ENCODE measurements at places on chromosomes 5 and 9. TPM values are rescaled to one million over a fixed set of nuclear protein-coding genes. Genes with fewer than 3 reads are reported as not detected.
A peak's percentile ranks its signal among the peaks of the same experiment; 100 is the strongest.

- no peak overlapping the region for H3K4me3 ChIP-seq
- H3K36me3 ChIP-seq, result no peaks in the 10 kb centered on the region
- no peak for DNase-seq
These were observed 7.5 kb upstream of the NRARP start for GRCh38 chr9:137309368-137310188.

- H3K4me1 ChIP-seq, result no peaks in the 10 kb centered on the region
- no peaks in the 10 kb centered on the region for H3K27me3 ChIP-seq
- H3K4me3 ChIP-seq, result no peak overlapping the region
- no peaks in the 10 kb centered on the region for H3K36me3 ChIP-seq
- no peak for DNase-seq
These were observed 2062.2 kb upstream of the CDH6 start for GRCh38 chr5:29131285-29131684.

- no peak for DNase-seq
- H3K36me3 ChIP-seq, result no peaks in the 10 kb centered on the region
- H3K4me3 ChIP-seq, result no peak overlapping the region
- no peak overlapping the region for H3K27ac ChIP-seq
- H3K4me1 ChIP-seq, result no peaks in the 10 kb centered on the region
- H3K27me3 ChIP-seq, result no peaks in the 10 kb centered on the region
These were observed 90.3 kb upstream of the SARDH start for GRCh38 chr9:133828338-133828997.

DNA sequence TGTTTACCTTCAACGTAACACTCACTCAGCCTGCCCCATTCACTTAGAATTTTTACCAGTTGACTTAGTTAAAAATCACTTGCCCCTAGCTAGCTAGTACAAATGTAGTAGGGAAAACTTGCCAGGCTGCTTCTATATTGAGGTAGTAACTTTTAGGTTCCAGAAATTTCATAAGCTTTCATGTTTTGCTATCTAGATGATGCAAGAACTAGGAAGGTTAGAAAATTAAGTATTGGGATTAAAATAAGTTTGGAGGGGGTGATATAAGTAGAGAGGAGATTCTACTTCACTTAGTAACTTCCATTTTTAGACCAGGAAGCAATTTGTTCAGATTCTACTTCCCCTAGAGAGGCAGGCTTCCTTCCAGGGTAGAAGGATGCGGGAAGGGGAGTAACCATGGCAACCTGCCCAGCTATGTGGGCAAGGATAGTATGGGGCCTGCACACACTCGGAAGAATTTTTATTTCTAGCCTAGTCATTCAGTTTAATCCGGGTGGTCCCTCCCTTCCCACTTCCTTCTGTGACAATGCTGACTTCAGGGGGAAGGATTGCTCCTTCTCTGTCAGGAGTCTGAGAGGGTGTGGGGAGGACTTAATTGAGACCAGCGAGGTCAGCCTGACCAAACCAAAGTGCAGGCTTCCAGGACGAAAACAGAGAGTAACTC is 4.2 kb downstream of the DAB2 start:
- DNase-seq, result no peak
- peaks cover 17% of the 10 kb centered on the region for H3K4me1 ChIP-seq
- H3K27me3 ChIP-seq, result no peaks in the 10 kb centered on the region

- peaks cover 50% of the 10 kb centered on the region for H3K36me3 ChIP-seq
- no peak overlapping the region for H3K27ac ChIP-seq
- DNase-seq, result no peak
- H3K4me1 ChIP-seq, result no peaks in the 10 kb centered on the region
- H3K4me3 ChIP-seq, result no peak overlapping the region
These were observed 14.8 kb downstream of the HMGCS1 start for GRCh38 chr5:43298443-43298842.

GRCh38 chr5:122723606-122724352 is 51.1 kb upstream of the SNX2 start:
- H3K36me3 ChIP-seq, result no peaks in the 10 kb centered on the region
- no peaks in the 10 kb centered on the region for H3K4me1 ChIP-seq
- no peak for DNase-seq
- H3K27ac ChIP-seq, result peak overlapping the region; percentile 49
- no peaks in the 10 kb centered on the region for H3K27me3 ChIP-seq

DNA sequence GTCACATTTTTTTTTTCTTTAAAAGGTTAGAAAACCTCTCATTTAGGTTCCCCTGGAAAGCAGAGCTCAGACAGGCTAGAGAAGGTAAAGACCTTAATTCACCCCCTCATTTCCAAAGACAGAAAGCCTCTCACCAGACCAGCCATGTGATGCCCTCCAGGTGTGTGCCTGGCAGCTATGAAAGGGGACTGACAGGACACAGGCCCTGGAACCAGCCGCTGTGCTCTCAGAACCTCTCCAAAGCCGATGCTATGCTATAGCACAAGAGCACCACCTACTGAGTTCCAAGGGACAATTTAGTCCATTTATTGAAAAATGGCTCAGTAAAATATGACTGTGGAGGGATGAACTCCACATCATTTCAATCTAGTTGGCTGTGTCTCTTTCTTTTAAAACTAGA is 48.8 kb downstream of the FANCC start:
- H3K36me3 ChIP-seq, result no peaks in the 10 kb centered on the region
- no peaks in the 10 kb centered on the region for H3K4me1 ChIP-seq
- no peak overlapping the region for H3K27ac ChIP-seq

DNA sequence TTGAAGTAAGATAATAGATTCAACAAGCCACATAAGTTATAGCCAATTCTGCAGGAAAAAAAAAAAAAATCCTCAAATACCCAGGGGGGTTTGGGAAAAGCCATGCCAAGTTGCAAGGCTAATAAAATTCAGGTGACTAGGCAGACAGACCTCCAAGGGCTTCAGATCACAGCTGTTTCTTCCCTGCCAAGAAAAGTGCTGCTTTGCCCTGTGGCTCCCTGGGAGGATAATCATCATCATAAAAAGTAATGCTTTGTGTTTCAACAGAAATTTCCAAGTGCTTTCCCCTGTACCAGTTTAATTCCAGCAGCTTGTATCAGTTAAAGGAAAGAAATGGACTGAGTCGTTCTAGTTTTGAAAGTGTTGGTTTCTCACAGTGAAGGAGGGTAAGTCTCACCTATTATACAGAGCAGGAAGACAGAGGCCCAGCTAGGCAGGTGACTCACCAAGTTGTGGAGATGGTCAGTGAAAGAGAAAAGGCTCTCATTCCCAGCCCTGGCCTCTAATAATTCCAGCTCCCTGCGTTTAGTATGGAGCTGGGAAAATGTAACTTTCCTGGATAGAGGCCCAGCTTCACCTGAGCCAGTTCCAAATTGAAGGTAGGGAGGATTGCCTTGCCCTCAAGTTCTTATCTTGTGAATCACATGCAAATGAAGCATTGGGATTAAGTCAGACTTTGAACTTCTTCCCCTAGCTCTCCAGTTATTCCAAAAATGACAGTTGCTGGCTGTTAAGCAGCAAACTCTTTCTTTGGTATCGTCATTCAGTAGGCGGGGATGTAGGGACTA is 263.4 kb downstream of the GRIA1 start:
- no peaks in the 10 kb centered on the region for H3K4me1 ChIP-seq
- H3K27me3 ChIP-seq, result peaks cover 2% of the 10 kb centered on the region
- DNase-seq, result no peak
- H3K27ac ChIP-seq, result no peak overlapping the region
- no peaks in the 10 kb centered on the region for H3K36me3 ChIP-seq
- H3K4me3 ChIP-seq, result no peak overlapping the region

DNA sequence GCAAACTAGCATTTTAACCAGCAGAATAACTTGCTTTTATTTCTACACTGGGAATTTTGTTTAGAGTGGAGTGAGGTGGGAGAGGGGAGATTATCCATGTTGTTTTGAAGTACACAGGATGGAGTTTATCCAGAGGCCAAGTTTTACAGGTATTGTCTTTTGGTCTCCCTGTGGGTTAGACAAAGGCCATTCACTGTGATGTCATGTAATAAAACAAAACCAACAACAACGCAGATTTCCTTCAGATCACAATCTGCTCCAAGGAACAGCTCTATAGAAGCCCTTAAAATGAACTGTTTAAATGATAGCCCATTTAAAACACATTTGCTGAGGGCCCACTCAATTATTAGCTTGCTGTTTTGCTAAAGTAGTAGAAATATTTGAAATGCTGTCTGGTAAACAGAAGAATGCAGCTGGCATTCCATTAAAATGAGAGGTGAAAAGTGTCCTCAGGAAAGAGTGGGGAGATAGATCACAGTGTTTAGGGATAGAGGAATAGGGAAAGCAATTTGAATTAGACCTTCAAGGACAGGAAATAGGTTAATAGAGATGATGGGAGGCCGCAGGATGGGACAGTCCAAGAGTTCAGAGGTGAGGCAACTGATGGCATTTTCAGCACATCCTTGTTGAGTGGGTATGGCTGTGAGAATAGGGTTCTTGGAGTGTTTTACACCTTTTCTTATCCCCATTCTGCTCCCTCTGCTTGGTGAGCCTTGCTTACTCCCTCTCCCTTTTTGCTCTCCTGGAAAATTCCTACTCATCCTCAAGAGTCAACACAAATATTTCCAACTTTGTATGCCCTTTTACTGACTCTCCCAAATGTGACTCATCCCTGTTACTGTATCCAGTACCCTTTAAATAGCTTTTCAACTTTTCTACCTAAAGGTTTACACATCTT is 140.1 kb upstream of the NR3C1 start:
- H3K27ac ChIP-seq, result no peak overlapping the region
- no peak for DNase-seq
- H3K36me3 ChIP-seq, result no peaks in the 10 kb centered on the region
- H3K27me3 ChIP-seq, result no peaks in the 10 kb centered on the region
- no peaks in the 10 kb centered on the region for H3K4me1 ChIP-seq

GRCh38 chr5:171313481-171314206 is 4.6 kb downstream of the TLX3 start:
- peaks cover 65% of the 10 kb centered on the region for H3K4me1 ChIP-seq
- no peak overlapping the region for H3K27ac ChIP-seq
- no peak overlapping the region for H3K4me3 ChIP-seq

DNA sequence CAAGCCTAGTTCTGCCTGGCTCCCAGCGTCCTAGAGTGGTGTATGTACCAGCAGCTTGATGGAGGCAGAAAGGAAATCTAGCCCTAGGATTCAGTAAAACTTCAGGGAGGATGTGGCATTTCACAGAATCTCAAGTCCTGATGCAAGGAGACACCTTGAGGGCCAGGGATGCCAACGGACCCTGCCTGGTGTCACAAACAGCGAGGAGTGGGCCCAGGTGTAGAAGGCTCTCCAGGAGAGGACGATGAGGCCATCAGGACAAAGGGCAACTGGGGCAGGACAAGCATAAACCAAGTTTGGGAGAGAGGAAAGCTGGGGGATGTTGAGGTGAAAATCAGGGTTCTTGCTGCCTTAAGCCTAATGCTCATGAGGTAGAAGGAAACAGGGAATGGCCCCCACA is 82.1 kb upstream of the SLC25A51 start:
- H3K4me3 ChIP-seq, result no peak overlapping the region
- H3K36me3 ChIP-seq, result no peaks in the 10 kb centered on the region
- H3K27ac ChIP-seq, result no peak overlapping the region
- H3K27me3 ChIP-seq, result no peaks in the 10 kb centered on the region
- no peak for DNase-seq
- H3K4me1 ChIP-seq, result no peaks in the 10 kb centered on the region

GRCh38 chr5:44388321-44389089 is 715 bp downstream of the FGF10 start:
- H3K4me3 ChIP-seq, result no peak overlapping the region
- H3K27me3 ChIP-seq, result peaks cover 11% of the 10 kb centered on the region
- no peaks in the 10 kb centered on the region for H3K4me1 ChIP-seq
- no peaks in the 10 kb centered on the region for H3K36me3 ChIP-seq
- DNase-seq, result no peak
- H3K27ac ChIP-seq, result no peak overlapping the region

DDX4 gene
- total RNA-seq, result not detected

GRCh38 chr5:67686746-67687145 is 490.1 kb upstream of the CD180 start:
- DNase-seq, result no peak
- no peak overlapping the region for H3K27ac ChIP-seq
- peaks cover 4% of the 10 kb centered on the region for H3K27me3 ChIP-seq

PCDHGA11 gene
- 0.40 TPM for total RNA-seq

DNA sequence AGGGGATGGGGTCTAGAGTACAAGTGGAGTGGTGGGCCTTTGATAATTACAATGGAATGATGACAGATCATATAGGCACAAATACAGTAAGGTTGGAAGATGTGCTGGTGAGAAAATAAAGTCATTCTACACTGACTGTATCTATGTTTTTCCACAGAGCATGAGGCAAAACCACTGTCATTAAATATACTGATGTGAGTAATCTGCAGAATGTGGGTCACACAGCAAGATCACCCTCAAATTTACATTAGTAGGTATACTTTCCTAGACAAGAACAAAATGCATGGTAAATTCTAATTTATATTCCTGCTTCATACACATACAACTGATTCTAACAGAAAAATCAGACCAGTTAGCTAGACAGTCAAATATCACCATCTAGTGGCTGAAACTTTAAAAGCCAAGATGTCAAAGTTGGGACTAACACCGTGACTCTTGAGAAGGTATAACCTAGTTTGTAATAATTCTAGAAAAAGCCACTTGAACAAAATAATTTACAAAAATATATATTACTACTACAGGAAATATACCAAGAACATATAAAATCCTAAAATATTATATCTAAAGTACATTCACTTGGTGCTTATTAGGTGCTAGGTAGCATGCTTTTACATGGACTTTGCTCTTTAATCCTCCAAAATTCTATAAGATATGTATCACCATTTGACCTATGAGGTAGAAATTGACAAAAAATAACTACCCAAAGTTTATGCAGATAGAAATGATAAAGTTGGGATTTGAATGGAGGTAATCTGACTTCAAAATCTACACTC is 19.5 kb downstream of the TTC33 start:
- H3K4me3 ChIP-seq, result no peak overlapping the region
- H3K27me3 ChIP-seq, result no peaks in the 10 kb centered on the region
- H3K4me1 ChIP-seq, result peaks cover 3% of the 10 kb centered on the region

SLC25A48 gene
- not detected for total RNA-seq

DNA sequence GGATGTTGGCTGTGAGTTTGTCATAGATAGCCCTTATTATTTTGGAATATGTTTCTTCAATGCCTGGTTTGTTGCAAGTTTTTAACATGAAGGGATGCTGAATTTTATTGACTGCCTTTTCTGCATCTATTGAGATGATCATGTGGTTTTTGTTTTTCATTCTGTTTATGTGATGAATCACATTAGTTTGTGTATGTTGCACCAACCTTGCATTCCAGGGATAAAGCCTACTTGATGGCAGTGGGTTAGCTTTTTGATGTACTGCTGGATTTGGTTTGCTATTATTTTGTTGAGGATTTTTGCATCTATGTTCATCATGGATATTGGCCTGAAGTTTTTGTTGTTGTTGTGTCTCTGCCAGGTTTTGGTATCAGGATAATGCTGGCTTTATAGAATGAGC is 225.6 kb downstream of the PCSK1 start:
- H3K27ac ChIP-seq, result no peak overlapping the region
- no peaks in the 10 kb centered on the region for H3K4me1 ChIP-seq
- no peak overlapping the region for H3K4me3 ChIP-seq
- DNase-seq, result no peak
- H3K27me3 ChIP-seq, result no peaks in the 10 kb centered on the region

ADRA1B gene
- not detected for total RNA-seq

PHF24 gene
- not detected for total RNA-seq

GRCh38 chr9:90433398-90433941 is 209.2 kb downstream of the DIRAS2 start:
- H3K4me3 ChIP-seq, result no peak overlapping the region
- no peak for DNase-seq
- H3K36me3 ChIP-seq, result no peaks in the 10 kb centered on the region
- no peaks in the 10 kb centered on the region for H3K4me1 ChIP-seq
- H3K27me3 ChIP-seq, result peaks cover 8% of the 10 kb centered on the region
